ENCODE measurements at places on chromosomes 1 and 21.

- no peak for DNase-seq
These were observed 533.6 kb downstream of the PTPRC start for GRCh38 chr1:199172171-199173124.

DNA sequence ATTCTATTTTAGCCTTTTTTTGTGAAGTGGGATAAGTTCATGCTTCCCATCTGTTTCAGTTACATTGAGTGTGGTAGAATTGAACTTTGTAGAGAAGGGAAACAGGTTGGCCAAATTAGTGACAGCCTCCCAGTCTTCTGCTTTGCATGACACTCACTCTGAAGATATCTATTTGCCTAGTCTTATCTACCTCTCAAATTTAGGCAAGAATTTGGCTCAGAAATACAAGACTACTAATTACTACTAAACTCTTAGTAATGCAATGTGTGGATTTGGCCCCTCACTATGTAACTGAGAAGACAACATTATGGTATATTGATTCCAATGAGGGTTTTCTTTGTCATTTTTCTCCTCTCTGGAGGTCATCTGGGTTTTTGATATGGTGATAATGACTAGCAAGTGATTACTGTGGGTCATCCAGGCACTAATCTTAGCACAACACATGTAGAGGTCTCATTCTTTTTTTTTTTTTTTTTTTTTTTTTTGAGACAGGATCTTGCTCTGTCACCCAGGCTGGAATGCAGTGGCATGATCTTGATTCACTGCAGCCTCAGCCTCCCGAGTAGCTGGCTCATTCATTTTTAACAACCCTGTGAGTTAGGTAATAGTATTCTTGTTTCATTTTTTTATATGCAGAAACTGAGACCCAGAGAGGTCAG lies 6.3 kb downstream of the FAM20B start:
- no peak for DNase-seq

GRCh38 chr1:42052072-42052699 lies 101.0 kb upstream of the GUCA2B start:
- DNase-seq: no peak

DNA sequence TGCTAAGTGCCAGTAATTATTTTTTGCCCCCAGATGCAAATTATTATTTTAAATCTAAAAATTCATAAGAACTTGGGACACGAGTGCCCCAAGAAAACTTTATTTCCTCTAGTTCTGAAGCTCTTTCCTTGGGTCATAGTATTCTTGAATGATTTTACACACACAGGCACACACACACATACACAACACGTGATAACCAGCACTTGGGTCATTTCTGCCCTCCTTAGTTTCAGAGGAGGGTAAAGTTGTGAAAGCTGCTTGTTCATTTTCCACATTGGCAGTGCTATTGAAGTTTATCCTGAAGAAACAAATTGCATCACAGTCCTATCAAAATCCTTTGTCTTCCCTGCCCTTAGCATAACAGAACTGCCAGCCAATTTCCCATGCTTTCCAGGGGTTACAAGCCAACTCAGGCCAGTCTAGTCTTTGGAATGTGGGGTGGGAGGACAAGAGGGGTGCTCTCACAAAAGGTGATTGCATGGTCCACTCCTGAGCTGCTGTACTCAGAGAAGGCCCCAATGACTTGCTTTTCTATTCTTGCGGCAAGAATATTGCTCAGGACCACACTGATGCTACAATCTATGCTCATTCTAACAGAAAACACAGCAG lies 98.5 kb upstream of the POGK start:
- DNase-seq: no peak

DNA sequence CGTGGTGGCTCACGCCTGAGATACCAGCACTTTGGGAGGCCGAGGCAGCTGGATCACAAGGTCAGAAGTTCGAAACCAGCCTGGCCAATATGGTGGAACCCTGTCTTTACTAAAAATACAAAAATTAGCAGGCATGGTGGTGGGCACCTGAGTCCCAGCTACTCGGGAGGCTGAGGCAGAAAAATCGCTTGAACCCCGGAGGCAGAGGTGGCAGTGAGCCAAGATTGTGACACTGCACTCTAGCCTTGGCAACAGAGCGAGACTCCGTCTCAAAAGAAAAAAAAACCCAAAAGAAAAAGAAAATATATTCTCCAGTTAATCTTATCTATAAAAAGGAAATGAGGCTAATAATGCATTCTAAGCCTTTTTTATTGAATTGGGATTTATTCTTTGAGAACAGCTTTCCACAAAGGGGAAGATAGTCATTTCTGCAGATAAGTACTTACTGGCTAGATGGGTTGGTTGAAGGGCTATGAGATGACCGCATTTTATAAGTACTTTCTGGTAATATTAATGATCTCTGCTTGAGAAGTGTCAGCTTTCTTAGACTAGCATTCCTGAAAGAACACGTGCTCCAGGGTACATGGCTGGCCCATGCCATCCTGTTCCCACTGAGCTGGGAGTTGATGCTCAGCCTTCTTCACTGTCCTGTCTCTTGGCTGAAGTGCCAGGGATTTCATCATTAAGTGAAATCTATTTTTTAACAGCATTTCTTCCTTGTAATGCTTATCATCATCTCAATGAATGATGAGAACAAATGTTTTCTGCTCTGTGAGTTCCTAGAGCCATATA lies 57.9 kb downstream of the SASS6 start:
- no peak for DNase-seq

DNA sequence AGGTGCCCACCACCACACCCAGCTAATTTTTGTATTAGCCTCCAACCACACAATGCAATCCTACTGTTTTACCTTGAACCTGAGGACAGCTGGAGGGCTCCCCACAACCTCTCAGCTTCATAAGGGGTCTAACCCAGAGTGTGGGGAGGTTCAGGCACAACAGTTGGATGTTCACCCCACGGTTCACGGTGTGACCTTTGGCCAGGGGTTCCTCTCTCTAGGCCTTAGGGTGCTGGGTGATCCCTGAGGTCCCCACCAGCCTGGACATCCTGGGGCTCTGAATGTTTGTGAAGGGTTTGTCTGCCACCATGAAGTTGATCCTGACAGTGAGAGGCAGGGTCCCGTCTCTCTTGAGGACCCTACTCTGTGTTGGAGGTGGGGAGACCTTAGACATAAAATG lies 3.9 kb downstream of the ACOT11 start:
- no peak for DNase-seq

GRCh38 chr1:23897083-23897482 lies 16.1 kb downstream of the CNR2 start:
- no peak for DNase-seq

DNA sequence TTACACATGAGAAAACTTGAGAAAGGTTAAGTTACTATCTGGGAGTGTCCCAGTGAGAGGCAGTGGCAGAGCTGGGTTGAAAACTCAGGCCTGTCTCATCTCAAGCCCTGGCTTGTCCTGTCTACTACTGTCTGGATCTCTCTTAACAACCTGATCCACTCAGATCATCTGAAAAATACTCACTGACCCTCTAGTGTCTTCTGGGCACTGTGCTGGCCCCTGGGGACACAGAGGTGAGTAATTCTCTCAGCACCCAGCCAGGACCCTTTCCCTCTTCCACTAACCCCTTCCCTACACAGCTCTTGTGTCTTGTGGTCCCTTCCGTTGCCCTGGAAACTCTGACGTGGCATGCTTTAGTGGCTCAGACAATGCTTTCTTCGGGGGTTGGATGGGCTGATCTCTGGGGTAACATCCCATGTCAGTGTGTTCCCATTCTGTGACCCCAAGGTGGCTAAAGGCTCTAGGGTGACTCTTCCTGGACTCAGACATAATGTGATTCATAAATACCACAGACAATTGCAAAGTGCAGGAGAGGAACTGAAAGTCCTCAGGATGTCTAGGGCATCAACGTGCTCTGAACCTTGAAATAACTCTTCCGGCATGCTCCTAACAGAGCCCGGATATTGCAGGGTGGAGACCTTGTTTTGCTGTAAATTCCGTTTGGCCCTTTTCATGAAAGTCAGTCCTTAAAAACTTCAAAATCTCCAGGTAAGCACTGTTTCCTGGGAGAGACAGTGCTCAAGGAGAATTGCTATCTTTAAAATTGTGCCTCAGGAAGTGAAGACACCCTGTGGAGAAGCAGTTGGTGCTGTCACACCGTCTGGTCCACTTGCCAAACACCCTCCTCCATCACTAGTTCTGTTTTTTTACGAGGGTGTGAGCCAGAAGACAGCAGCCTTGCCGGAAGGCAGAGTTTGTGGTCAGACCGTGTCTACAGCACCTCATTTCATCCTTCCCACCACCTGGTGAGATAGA lies 4.0 kb downstream of the SHISAL2A start:
- DNase-seq: no peak

All from NCI-H1694 treated with DMSO at 0.1 percent for 48 hours (cell line).